ENCODE measurements at places on chromosomes 5 and 9. TPM values are rescaled to one million over a fixed set of nuclear protein-coding genes. Genes with fewer than 3 reads are reported as not detected.

Gene GMCL2
- total RNA-seq = not detected

Gene PKD2L2
- not detected for total RNA-seq

Gene PRLR
- 0.12 TPM for total RNA-seq

Gene GABBR2
- 0.91 TPM for total RNA-seq

Gene APBA1
- total RNA-seq = 0.41 TPM

All from H4 (cell line).